ENCODE measurements at places on chromosomes 2 and 18. TPM values are rescaled to one million over a fixed set of nuclear protein-coding genes. Genes with fewer than 3 reads are reported as not detected.

GRCh38 chr2:128506534-128506933 is 187.9 kb upstream of the HS6ST1 start:
- no peak overlapping the region for H3K27ac ChIP-seq
- no peak for DNase-seq
- H3K4me3 ChIP-seq = no peak overlapping the region
- no peaks in the 10 kb centered on the region for H3K4me1 ChIP-seq
- no peaks in the 10 kb centered on the region for H3K36me3 ChIP-seq

The BBS5 gene
- 10.6 TPM for total RNA-seq

DNA sequence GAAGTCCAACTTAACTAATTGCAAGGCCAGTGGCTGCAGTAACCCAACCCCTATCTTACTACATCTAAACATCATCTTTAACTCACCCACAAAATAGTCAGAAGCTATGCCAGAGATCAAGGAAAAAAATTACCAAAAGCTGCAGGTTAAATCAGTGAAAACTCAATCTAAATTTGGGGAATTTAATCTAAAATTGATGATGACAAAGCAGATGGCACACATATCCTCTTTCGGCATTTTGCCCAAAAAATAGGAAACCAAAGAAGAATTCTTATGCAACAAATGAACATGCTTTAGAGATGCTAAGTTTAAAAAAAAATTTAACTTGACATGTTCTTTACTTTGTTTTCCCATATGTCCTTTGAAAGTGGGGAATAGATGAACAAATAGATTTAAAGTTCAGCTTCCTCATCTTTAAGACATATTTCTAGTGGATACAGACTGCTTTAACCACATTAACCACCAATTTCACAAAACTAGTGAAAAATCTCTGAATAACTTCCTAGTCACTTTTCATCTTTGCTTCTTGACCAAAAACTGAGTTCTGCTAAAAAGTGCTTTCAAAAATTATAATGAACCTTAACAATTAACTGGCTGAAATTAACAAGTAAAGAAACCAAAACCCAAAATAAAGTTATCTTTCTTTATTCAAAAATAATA is 74.3 kb upstream of the CCDC150 start:
- no peak for DNase-seq
- no peaks in the 10 kb centered on the region for H3K4me1 ChIP-seq
- no peaks in the 10 kb centered on the region for H3K27me3 ChIP-seq
- no peak overlapping the region for H3K27ac ChIP-seq
- H3K4me3 ChIP-seq = no peak overlapping the region

DNA sequence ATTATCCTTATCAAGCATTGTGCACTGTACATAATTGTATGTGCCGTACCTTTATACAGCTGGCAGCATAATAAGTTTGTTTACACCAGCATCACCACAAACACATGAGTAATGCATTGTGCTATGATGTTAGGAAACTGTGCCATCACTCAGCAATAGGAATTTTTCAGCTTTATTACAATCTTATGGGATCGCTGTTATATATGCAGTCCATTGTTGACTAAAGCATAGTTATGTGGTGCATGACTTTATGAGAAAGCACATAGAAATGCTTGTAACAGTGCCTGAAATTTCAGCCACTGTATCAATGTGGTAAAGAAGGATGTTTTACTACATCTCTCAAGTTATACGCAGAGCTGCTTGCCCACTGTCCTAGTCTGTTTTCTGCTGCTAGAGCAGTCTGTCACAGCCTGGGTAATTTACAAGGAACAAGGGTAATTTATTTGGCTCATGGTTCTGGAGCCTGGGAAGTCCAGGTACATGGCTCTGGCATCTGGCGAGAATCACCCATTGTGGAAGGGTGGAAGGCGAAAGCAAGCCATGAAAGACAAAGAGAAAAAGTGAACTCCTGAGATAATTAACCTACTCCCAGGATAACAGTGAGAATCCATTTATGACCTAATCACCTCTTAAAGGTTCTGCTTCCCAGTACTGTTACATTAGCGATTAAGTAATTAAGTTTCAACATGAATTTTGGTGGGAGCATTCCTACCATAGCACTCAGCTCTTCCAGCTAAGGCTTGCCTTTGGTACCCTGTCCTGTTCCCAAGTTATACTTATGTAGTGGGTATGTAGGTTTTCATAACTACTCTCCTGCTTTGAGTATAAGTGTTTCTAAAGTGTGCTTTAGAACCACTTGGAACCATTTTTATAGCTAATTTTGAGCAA is 4.6 kb downstream of the MAP3K20 start:
- no peak overlapping the region for H3K27ac ChIP-seq
- H3K27me3 ChIP-seq = no peaks in the 10 kb centered on the region
- H3K4me3 ChIP-seq = no peak overlapping the region
- no peaks in the 10 kb centered on the region for H3K36me3 ChIP-seq
- DNase-seq = no peak

DNA sequence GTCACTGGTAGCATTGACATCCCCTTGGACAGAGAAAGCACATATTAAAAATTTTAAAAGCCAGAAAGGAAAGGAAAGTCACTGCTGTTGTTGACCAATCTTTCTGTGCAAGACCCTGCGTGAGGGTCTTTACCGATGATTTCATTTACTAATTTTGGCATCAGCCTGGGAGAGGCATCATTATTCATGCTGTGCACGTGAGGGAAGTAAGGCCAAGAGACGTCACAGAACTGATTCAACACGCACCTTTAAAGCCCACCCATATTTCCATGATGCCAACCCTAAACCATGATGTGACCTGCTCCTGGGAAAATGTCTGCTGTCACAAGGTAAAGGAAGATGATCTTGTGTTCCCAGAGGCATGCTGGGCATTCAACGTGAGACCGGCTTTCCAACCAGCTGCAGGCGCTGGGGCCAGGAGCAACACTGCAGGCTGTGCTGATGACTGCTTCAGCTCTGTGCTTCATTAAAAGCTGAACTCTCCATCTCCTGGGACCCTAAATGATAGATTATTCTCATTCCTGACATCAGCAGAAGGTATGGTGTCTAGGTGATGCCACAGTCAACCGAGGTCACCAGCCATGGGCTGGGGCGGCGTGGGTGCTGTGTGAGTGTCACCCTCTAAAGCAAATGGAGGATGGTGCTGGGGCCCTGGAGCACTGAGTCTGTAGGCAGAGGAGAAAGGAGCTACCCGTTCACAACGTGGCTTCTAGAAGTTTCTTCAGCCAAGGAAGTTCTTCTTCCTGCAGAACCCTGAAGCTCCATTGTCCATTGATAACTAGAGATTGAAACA is 53.9 kb downstream of the TMEM18 start:
- no peak overlapping the region for H3K27ac ChIP-seq
- no peak overlapping the region for H3K4me3 ChIP-seq
- no peaks in the 10 kb centered on the region for H3K4me1 ChIP-seq
- no peaks in the 10 kb centered on the region for H3K27me3 ChIP-seq
- H3K36me3 ChIP-seq = no peaks in the 10 kb centered on the region

GRCh38 chr2:84782717-84783442 is 98.0 kb downstream of the TRABD2A start:
- no peaks in the 10 kb centered on the region for H3K27me3 ChIP-seq
- no peak overlapping the region for H3K4me3 ChIP-seq
- no peaks in the 10 kb centered on the region for H3K36me3 ChIP-seq
- no peak overlapping the region for H3K27ac ChIP-seq

The EFHD1 gene
- 85.8 TPM for total RNA-seq

DNA sequence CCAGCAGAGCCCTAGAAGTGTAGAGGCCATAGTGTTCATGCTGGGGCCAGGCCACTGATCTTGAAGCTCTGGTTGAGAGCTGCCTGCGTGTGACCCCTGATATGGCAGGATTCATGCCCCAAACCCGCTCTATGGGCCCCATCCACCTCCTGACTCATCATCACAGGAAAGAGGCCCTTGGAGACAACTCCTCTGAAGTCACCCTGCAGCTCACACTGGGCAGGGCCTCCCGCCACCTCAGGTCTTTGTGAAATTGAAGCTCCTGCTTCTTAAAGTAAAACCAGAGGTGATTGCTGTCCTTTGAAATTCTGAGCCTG is 12.0 kb upstream of the TUBB6 start:
- no peak overlapping the region for H3K4me3 ChIP-seq
- no peaks in the 10 kb centered on the region for H3K4me1 ChIP-seq
- DNase-seq = no peak
- no peak overlapping the region for H3K27ac ChIP-seq
- no peaks in the 10 kb centered on the region for H3K27me3 ChIP-seq
- no peaks in the 10 kb centered on the region for H3K36me3 ChIP-seq

DNA sequence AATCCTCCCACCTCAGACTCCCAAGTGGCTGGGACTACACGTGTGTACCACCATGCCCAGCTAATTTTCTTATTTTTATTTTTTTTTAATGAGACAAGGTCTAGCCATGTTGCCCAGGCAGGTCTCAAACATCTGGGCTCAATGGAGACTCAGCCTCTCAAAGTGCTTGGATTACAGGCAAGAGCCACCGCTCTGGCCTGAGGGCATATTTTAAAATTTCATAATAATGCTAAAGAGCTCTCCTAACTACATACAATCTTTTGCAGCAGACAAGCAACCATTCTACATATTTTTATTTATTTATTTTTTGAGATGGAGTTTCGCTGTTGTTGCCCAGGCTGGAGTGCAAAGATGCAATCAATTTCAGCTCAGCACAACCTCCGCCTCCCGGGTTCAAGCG is 207.0 kb downstream of the RAB3GAP1 start:
- no peaks in the 10 kb centered on the region for H3K4me1 ChIP-seq
- no peaks in the 10 kb centered on the region for H3K36me3 ChIP-seq
- no peak overlapping the region for H3K4me3 ChIP-seq
- DNase-seq = no peak

DNA sequence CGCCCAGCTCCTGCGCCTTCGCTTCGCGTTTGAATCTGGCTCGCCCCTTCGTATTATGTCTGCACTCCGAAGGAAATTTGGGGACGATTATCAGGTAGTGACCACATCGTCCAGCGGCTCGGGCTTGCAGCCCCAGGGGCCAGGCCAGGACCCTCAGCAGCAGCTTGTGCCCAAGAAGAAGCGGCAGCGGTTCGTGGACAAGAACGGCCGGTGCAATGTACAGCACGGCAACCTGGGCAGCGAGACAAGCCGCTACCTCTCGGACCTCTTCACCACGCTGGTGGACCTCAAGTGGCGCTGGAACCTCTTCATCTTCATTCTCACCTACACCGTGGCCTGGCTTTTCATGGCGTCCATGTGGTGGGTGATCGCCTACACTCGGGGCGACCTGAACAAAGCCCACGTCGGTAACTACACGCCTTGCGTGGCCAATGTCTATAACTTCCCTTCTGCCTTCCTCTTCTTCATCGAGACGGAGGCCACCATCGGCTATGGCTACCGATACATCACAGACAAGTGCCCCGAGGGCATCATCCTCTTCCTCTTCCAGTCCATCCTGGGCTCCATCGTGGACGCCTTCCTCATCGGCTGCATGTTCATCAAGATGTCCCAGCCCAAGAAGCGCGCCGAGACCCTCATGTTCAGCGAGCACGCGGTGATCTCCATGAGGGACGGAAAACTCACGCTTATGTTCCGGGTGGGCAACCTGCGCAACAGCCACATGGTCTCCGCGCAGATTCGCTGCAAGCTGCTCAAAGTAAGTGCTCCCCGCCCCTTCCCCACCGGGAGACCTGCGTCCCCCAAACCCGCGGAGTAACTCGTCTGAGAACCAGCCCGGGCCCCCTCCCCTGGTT is 453 bp downstream of the KCNJ3 start:
- peak overlapping the region; percentile 72 for H3K4me3 ChIP-seq
- no peak overlapping the region for H3K27ac ChIP-seq
- peak; percentile 74 for DNase-seq
- H3K27me3 ChIP-seq = no peaks in the 10 kb centered on the region
- no peaks in the 10 kb centered on the region for H3K36me3 ChIP-seq

- H3K4me3 ChIP-seq = no peak overlapping the region
- no peaks in the 10 kb centered on the region for H3K36me3 ChIP-seq
- DNase-seq = no peak
- H3K27ac ChIP-seq = no peak overlapping the region
Observed at GRCh38 chr2:166665991-166666940, 172.2 kb upstream of the SCN7A start.

- H3K27ac ChIP-seq = no peak overlapping the region
- no peaks in the 10 kb centered on the region for H3K36me3 ChIP-seq
- no peaks in the 10 kb centered on the region for H3K27me3 ChIP-seq
- no peak for DNase-seq
- no peak overlapping the region for H3K4me3 ChIP-seq
Observed at GRCh38 chr2:133303150-133303549, 265.1 kb downstream of the NCKAP5 start.

DNA sequence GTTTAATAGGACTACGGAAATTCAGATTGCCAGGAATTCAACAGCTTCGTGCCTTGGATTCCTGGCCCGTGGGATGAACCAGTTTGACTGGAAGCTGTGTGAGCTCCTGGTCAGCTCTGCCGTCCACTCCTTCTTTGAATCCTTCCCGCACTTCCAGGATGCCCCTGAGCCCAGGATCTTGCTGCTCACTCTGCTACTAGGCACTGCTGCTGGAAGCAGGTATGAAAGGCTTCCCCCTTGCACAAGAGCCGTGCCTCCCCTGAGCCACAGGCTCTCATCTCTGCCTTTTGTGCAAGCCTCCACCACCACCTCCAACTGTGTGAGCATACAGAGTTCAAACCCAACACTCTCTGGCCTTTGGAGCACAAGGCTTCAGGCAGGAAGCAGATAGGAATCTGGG is 34.9 kb downstream of the EN1 start:
- H3K27me3 ChIP-seq = no peaks in the 10 kb centered on the region
- H3K36me3 ChIP-seq = no peaks in the 10 kb centered on the region
- no peak for DNase-seq
- H3K4me1 ChIP-seq = no peaks in the 10 kb centered on the region

The DUSP2 gene
- total RNA-seq = 5.7 TPM
